ENCODE measurements at places on chromosomes 4 and X. TPM values are rescaled to one million over a fixed set of nuclear protein-coding genes. Genes with fewer than 3 reads are reported as not detected.

GRCh38 chr4:88865046-88865445 lies 167.4 kb upstream of the NAP1L5 start:
- DNase-seq = no peak

DNA sequence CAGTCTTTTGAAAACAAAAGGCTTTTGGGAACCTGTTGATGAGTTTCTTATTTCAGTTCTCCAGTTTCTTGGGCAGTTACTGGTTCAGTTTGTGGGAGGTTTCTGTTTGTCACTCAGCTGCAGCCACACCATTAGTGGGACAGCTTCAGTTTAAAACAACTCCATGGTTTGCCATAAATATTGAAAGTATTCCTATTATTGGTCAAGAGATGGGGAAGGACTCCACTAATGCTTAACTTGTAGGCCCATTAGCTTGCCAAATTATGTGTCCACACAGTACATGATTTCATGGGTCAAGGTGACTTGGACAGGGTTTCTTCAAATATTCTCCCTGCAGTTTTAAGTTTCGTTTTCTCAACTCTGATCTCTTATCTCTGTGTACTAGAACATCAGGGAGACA lies 15.5 kb upstream of the ASIC5 start:
- DNase-seq = no peak

Gene MAGEC2
- not detected for total RNA-seq

GRCh38 chr4:29453303-29453820 lies 1266.8 kb upstream of the PCDH7 start:
- no peak for DNase-seq

Gene MSX1
- total RNA-seq = not detected

- DNase-seq = no peak
Observed at GRCh38 chr4:177251237-177251636, 58.4 kb upstream of the NEIL3 start.

All from activated naive CD4-positive, alpha-beta T cell treated with anti-CD3 and anti-CD28 coated beads, Interleukin-2, amount 50 U/mL, for 72 hours (primary cell).